ENCODE measurements at places on chromosomes 7 and 10.
A peak's percentile ranks its signal among the peaks of the same experiment; 100 is the strongest.

DNA sequence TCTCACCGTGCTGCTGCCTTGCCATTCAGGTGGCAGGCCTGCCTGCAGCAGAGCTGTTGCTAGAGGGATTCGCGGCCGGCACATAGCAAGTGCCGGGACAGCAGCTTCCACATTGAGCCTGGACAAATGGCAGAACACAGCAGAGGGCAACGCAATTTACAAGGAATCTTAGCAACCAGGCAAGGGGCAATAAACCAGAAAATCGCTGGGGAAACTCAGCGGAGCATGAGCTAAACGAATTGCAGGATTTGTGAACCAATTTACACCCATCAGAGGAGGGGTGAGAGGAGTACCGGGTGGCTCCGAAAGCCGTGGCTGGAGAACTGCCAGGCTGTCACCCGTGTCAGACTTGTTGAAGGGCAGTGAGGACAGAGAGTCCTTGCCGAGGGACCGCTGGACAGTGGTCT is 58.6 kb upstream of the LOXL4 start:
- no peak for DNase-seq

- DNase-seq: no peak
Measured at GRCh38 chr10:88082391-88082790, 219.0 kb downstream of the PTEN start.

DNA sequence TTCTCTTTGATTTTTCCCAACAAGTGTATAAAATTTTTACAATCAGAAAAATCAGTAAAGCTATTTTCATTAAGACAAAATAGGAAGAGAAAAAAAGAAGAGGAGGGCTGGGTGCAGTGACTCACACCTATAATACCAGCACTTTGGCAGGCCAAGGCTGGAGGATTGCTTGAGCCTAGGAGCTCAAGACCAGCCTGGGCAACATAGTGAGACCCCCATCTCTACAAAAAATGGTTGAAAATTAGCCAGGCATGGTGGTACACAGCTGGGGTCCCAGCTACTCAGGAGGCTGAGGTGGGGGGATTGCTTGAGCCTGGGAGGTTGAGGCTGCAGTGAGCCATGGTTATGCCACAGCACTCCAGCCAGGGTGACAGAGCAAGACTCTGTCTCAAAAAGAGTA is 172.3 kb downstream of the AKR1D1 start:
- DNase-seq: no peak

GRCh38 chr7:103996017-103996551 is 6.6 kb upstream of the RELN start:
- DNase-seq: no peak

GRCh38 chr10:116891208-116891607 is 41.9 kb downstream of the ENO4 start:
- DNase-seq: peak; percentile 68

- no peak for DNase-seq
Measured at GRCh38 chr7:77200542-77200941, 923 bp upstream of the FGL2 start.

DNA sequence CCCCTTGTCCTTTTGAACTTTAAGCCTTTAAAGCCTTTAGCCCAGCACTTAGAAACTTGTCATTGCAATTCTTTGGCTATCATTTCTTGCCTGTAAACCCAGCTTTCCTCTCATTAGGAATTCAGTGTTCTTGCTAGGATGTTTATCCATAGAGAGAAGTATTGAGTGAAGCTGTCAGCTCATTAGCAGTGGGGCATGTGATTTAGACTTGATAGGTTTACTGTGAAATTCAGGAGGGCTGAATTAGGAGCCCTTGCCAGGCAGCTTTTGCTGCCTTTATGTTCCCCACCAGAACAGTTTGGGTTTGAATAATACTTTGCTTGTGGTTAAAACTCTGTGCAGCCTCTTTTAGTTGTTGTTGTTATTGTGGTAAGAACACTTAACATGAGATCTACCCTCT is 39.5 kb downstream of the LHFPL3 start:
- no peak for DNase-seq

DNA sequence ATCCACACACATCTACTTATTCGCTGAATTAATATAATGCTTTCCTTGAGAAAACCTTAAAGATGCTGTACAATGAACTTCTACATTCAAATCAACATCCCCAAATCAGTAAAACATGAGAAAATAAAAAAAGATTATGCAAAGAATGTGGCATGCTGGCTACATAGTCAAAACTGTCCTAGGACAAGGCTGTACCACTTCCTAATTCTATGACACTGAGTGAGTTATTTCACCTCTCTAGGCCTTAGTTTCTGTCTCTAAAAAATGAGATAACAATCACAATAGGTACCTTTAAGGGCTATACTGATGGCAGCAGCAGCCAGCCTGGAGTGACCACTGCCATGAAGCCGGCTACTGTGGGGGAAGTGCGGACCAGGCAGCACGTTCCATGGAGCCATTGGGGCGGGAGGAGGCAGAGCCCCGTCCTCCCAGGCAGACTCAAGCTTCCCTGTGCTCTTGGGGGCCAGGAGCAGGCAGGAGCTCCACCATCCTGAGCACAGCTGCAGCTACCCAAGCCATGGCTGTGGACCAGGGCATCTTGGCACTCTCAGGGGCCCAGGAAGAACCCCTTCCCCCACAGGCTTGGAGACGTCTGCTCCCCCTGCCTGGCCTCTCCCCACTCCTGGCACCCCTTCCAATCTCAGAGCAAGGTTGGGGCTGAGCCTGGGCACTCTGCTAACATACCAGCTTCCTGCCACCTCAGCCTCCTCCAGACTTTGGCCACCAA is 110.2 kb downstream of the ELAPOR2 start:
- no peak for DNase-seq

- DNase-seq: peak; percentile 79
Measured at GRCh38 chr10:110005719-110006118, 2.1 kb upstream of the ADD3 start.

GRCh38 chr10:73836427-73836980 is 25.1 kb upstream of the NDST2 start:
- no peak for DNase-seq

DNA sequence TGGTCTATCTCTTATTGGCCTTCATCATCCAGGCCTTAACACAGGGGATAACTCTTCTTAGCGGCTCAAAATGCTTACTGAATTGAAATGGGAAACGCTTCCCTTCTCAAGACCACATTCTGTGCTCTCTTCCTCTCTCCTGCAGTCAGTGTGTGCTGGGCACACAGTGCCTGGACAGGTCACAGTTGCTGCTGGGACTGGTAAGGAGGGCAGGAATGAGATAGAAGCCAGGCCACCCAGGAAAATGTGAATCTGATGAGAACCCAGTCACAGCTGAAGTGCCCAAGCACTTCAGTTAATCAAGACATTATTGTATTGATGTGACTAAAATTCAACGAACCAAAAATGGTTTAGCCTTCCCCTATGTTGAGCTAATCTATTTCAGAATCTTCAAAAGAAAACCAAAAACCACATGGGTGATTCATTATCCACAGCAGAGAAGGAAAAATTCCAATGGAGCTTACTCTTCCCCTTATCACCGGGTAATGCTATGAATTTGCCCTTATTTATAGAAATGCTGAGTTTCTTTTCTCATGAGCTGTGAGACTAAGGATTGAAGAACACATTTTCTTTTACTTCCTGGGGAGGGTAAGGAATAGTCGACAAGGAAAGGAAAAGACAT is 41.2 kb upstream of the PLPP4 start:
- no peak for DNase-seq

Data from globus pallidus (tissue), 1 donor.